ENCODE measurements at places on chromosomes 5 and 9.

DNA sequence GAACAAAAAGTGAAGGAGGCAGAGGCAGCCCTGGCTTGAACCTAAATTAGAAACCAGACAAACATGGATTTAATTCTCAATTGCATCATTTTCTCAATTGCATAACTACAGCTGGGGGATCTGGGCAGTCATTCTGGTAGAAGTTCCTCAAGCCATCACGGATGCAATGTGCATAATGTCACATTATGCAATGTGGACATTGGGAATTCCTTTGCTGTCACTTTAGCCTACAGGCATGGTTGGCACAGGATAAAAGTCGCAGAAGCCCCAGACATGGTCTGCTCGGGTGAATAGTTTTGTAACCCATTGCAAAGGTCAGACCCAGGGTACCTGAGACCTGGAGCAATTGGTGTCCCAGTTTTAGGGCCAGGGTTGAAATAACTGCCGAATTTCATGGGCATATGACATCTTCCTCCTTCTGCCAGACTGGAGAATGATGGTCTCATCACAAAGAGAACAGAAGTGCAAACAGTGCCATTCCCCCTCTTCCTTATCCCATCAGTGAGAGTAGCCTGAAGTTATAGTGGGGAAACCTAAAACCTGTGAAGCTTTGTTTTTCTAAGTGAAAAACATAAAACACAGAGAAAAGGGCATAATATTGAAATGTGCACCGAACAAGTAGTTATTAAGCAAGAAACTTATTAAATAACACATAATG is 290.8 kb downstream of the MSX2 start:
- DNase-seq: no peak

DNA sequence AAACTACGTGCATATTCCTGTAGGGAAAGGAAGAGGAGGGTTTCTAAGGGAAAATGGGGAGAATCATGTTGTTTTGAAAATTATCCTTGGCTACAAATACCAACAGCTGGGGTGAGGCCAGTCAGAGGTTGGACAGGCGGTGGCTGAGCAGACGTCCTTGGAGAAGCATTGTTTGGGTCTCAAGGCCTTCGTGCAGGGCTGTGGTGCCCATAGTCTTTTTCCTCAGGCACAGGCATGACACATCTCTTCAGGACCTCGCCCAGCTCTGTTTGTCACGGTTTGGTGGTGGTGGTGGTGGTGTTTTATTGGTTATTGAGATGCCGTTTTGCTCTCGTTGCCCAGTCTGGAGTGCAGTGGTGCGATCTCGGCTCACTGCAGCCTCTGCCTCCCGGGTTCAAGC is 27.8 kb upstream of the EGFL7 start:
- DNase-seq: no peak

- DNase-seq: no peak
Measured at GRCh38 chr5:106292654-106293053, 1378.1 kb downstream of the EFNA5 start.

- DNase-seq: no peak
Measured at GRCh38 chr9:86054695-86055094, 44.7 kb downstream of the GOLM1 start.

- DNase-seq: no peak
Measured at GRCh38 chr5:31182136-31182535, 11.3 kb upstream of the CDH6 start.

DNA sequence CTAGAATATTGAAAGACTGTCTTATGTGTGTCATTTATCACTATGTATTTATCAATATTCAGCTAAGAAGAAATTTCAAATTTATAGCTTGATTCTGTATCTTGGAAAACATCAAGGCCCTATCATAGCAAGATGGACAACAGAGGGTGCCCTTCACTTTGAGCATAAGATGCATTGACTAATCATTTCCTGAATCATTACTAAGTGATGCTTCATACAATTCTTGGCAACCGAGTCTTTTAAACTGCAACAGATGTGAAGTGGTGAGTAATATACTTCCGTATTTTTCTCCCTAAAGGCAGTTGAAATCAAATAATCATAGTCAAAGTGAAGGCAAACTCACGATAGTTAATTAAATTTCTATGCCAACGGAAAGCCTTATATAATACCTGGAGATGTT is 318.6 kb upstream of the RGMB start:
- DNase-seq: no peak

GRCh38 chr5:33299621-33300208 is 141.1 kb upstream of the TARS1 start:
- no peak for DNase-seq

DNA sequence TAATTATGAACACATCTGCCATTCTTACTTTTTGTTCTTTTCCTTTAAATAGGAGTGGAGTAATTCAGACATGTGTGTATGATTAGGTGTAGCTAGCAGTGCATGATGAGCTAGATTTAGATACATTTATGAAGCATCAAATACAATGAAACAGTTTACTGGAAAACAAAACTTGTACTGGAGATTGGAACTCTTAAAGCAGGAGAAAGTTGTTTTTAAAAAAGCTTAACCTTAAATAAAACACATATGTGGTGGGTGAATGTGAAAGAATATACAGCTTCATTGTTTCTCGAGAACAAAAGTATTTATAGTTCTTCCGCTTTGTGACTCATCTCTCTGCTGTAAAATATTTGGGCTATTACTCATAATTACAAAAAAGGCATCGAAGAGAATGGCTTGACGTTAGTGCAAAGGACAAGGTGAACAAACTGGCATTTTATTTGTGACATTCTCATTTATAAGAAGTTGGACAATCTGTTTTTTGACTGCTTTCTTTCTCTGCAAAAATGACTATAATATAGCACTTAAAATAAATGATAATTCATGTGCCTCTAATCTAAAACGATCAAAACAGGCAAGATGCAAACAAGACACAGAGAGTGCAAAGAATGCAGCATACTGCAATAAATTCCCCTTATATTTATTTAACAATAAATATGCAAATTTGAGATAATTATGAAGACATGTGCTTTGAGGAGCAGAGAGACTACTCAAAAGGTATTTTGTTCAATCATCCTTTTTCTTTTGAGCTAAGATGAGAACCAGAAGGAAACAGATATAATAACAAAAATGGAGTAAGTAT is 478.8 kb downstream of the CETN3 start:
- no peak for DNase-seq

- no peak for DNase-seq
Measured at GRCh38 chr5:87027570-87027969, 240.1 kb upstream of the RASA1 start.

- DNase-seq: no peak
Measured at GRCh38 chr5:44888435-44888834, 79.7 kb downstream of the MRPS30 start.

DNA sequence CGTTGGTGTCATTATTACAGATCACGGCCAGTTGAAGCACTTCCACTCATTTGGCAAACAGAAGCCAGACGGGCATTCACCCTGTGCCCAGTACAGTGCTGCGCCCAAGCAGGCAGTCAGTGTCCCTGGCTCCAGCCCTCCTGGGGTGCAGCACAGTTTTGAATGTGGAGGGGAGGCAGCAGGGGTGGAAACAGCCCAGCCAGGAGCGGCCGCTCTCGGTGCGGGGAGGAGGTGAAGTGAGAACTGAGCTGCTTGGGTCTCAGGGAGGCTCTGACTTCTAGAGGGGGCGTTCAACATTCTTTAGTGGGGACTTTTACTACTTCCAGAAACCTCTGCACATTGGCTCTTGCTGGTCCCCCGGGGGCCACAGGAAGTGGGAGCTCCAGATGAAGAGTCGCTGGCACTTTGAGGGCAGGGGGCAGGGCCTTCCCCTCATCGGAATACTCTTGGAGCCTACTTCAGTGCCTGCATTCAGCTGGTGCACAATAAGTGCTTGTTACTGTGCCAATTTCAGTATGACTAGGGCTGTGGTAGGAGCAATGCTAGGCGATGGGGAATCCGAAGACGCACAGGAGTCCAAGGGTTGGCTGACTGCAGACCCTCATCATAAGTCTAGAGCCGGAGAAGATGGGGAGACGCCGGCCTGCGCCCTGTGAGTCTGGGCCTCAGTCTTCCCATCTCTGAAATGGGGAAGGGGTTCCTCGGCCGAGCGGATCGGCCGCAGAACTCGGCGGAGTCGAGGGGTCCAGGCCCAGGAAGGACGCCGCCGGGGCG is 492 bp upstream of the NEK6 start:
- no peak for DNase-seq

DNA sequence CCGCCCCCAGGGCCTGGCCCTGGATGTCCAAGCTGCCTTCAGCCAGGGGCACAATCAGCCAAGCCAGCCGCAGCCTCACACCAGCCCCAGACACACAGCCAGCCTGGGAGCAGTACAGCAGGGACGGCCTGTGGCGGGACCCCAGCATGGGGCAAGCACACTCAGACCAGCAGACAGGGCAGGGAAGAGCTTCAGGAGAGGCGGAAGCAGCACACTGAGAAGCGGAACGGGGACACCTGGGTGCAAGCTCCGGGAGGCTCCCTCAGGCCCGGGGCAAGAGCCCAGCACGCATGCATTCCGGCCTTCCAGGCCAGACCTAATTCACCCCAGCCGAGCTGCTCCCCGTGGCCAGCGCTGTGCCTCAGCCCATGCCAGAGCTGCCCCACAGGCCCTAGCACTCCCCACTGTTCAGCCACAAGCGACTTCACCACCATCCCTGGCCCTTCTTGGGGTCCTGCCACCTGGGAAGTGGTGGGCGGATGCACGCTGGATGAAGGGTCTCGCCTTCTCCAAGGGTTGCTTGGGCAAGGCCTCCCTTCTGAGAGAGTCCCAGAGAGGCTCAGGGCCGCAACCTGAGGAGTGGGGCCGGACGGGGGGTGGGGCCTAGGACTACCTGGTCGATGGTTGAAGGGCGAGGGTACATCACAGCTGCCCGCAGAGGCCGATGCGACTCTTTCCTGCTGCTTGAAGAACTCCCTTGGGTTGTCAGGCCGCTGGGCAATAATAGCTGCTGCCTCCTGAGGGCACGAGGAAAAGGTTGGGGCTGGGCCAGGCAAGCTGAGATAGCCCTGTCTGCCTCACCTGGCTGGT is 13.4 kb downstream of the DBN1 start:
- DNase-seq: no peak

DNA sequence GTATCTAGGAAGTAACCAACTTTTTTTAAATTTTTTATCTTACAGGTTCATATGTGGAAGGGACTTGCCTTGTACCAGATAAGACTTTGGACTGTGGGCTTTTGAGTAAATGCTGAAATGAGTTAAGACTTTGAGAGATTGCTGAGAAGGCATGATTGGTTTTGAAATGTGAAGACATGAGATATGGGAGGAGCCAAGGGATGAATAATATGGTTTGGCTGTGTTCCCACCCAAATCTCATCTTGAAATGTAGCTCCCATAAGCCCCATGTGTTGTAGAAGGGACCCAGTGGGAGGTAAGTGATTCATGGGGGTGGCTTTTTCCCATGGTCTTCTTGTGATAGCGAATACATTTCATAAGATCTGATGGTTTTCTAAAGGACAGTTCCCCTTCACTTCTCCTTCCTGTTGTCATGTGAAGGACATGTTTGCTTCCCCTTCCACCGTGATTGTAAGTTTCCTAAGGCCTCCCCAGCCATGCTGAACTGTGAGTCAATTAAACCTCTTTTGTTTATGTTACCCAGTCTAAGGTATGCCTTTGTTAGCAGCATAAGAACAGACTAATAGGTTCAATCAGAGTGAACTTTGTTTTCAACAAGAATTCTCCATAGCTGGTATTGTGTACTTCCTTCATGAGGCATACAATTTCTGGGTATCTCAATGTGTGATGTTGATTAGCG is 535.6 kb upstream of the MEF2C start:
- DNase-seq: no peak

- no peak for DNase-seq
Measured at GRCh38 chr5:151477101-151477500, 29.7 kb downstream of the SLC36A1 start.

- no peak for DNase-seq
Measured at GRCh38 chr9:13615660-13616490, 336.4 kb upstream of the MPDZ start.

DNA sequence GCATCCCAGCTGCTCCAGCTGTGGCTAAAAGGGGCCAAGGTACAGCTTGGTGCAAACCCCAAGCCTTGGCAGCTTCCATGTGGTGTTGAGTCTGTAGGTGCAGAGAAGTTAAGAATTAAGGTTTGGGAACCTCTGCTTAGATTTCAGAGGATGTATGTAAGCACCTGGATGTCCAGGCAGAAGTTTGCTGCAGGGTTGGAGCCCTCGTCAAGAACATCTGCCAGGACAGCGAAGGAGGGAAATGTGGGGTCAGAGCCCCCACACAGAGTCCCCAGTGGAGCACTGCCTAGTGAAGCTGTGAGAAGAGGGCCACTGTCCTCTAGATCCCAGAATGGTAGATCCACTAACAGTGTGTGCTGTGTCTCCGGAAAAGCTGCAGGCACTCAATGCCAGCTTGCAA is 236.2 kb upstream of the ADRA1B start:
- DNase-seq: no peak

DNA sequence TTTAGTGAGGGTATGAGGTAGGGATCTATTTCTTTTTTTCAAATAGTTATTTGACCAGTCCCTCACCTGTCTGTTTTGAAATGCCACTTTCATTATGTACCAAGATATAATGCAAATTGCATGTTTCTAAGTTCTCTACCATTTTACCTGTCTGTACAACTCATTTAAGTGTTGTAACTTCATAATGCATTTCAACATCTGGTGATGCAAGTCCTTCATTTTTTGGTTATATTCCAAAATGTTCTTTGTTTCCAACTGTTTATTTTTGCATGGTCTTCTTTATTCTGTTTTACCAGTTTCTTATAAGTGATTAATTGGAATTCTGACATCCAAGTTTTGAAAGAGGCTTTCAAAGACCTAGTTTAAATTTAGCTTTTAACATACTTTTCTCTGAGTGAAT is 26.8 kb downstream of the TDRD7 start:
- DNase-seq: no peak

GRCh38 chr9:131396626-131397025 is 2.7 kb downstream of the PRRC2B start:
- DNase-seq: no peak

DNA sequence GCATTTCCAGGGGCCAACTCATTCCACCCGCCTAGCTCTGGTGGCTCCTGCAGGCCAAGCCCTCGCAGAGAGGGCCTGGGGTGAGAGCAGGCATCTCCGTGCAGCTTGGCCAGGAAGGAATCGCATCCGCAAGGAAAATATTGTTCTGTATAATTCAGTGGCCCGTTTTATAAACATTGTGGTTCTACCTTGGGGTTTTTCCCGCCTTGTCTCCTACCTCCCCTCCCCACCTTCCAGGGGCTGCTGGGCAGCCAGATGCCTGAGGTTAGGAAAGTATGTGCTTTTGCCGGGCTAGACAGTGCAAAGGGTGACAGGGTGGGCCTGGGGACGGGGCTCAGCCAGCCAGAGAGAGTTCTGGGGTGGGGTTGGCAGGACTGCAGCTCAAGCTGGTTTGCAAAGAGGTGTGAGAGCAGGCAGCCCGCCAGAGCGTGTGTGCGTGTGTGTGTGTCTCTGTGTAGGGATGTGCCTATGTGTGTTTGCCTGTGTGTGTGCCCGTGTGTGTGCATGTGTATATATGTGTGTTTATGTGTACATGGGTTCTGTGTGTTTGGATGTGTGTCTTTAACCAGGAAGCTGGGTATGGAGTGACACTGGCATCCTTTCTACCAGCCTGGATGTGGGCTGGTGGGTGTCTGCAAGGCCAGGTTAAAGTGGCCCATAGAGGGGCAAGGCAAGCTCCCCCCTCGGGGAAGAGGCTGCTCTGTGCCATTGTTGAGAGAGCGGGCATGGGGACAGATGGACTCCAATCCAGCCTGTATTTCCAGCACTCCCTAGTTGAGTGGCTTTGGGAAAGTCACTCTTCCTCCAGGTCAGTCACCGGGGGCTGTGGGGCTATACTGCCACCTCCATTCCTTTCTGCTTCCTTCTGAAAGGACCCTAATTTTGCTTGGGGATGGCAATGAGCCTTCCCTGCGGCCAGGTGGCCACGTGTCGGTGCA is 10.6 kb upstream of the SLC2A6 start:
- no peak for DNase-seq

Data from stimulated activated CD8-positive, alpha-beta memory T cell treated with anti-CD3 and anti-CD28 coated beads, Interleukin-12 subunit alpha, Interleukin-12 subunit beta, amount 100 ng/mL, for 1 hour (primary cell).